ENCODE measurements at places on chromosomes 6 and 20.

GRCh38 chr20:431012-431904 lies 23.2 kb downstream of the RBCK1 start:
- DNase-seq, result peak; percentile 38

- no peak for DNase-seq
Observed at GRCh38 chr6:154653853-154654252, 79.4 kb upstream of the SCAF8 start.

- no peak for DNase-seq
Observed at GRCh38 chr20:36565520-36565919, 7.9 kb upstream of the TGIF2 start.

DNA sequence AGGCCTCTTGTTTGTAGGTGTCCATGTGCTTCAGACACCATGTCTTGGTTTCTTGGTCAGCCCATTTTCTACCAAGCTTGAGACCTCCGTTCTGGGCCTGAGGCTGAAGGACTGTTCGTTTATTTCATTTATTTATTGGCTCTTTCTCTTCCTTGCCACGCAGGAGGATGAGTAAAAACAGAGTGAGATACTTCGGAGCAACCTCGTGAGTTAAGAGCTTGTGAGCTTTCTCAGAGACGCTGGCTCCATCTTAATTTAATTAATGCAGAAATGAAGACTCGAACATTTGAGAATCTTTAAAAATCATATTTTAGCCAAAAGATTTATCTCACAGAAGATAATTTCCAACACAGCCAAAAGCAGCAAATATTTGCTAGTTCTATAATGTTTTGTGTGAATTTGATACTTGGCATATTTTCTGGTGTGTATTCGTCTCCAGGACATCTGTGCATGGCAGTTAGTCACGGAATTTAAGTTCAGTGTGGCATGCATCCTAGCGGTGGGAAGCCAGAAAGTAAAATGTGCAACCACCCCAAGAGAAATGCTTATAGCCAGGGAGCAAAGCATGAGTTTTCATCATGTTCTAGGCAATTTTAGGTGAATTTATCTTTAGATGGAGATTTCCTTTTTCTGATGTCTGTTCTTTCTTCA lies 76.0 kb downstream of the THBS2 start:
- no peak for DNase-seq

DNA sequence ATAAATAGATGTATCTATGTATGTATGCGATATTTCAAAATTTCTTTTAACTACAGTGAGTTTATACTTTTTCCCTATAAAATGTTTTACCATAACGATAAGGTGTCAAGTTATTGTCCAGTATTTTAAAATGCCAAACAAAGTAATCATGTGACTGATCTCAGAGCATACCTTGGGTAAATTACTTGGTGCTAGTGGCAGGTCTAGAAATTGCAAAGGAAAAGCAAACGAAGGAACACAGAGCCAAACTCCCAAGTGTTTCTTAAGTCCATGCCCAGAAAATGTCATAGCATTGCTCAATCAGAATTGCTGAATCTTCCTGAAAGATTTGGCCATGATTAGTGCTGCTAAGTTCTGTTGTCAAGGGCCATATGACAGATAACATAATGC lies 77.5 kb downstream of the CAP2 start:
- no peak for DNase-seq

DNA sequence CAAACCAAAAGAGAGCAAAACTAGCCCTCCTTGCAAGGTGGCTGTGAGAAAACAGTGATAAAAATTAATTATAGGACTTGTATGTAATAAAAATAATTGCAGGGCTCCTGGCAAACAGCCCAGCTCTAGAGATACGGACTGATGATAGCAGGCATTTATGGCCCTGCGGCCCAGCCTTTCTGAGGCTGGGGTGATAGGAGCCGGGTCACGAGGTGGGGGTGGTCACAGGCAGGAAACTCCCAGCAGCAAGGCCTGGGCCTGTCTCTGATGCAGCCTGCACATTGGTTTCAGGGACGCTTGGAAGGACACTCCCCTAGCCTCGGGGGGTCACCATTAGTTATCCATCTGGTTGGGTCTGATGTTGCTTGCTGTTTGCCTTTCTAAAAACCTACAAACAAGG lies 18.7 kb upstream of the TTPAL start:
- DNase-seq, result no peak

DNA sequence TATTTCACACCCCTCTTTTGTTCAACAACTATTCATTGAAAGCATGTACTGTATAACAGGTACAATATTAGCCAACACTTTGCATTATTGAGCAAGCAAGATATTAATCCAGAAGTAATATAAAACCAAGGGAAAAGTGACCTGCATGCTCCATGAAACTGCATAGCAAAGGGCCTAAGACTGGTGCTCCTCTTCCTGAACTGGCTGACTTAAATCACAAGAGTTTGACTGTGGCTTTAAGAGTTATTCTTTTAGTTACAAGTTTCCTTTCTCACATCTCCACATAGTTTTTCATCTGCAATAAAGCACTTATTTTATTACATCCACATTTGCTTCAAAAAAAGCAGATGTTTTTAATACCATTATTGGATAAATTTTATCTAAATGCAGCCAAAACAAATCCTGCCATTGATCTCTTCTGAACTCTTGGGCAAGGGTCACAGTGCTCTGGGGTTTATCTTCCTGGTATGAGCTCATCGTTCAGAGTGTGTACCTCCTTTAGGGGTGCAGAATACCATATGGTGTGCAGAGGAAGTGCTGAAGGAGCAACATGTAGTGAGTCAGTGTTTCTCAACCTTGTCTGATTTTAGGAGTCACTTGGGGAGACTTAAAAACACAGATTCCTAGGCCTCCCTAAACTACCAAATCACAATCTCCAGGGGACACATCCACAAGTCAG lies 1225.9 kb upstream of the MAP3K7 start:
- DNase-seq, result no peak

DNA sequence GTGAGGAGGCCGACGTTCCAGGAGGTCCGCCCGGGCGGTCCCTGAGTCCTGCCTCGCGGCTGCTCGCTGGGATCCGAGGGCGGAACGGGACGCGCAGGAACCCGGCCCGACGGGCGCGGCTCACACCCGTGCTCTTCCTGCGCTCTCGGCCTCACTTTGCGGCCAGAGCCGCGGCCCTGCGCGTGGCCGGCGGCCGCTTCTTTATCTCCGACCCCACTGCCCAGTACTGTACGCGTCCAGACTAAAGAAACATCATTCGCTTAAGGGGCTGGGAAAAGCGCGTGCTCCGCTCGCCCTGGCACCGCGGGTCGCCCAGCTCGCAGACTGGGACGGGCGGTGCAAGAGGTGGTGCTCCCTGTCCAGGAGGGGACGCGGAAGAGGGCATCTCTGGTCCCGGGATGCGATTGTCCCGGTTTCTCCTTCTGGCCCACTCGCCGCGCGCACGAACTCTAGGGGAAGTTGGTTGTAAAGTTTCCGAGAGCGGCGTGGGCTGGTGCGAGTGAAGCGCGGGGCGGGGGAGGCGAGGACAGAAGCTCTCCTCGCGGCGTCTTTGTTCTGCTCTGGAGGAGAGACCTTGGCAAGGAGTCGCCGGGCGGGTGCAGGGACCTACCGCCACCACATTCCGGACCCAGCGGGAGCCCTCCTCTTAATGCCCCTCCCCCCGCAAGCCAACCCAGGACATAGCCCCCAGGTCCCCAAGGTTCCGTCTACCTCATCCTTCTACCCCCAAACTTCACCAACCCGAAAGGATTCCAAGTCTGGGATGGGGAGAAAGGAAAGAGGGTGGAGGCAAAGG lies 71.0 kb downstream of the SOX4 start:
- no peak for DNase-seq

DNA sequence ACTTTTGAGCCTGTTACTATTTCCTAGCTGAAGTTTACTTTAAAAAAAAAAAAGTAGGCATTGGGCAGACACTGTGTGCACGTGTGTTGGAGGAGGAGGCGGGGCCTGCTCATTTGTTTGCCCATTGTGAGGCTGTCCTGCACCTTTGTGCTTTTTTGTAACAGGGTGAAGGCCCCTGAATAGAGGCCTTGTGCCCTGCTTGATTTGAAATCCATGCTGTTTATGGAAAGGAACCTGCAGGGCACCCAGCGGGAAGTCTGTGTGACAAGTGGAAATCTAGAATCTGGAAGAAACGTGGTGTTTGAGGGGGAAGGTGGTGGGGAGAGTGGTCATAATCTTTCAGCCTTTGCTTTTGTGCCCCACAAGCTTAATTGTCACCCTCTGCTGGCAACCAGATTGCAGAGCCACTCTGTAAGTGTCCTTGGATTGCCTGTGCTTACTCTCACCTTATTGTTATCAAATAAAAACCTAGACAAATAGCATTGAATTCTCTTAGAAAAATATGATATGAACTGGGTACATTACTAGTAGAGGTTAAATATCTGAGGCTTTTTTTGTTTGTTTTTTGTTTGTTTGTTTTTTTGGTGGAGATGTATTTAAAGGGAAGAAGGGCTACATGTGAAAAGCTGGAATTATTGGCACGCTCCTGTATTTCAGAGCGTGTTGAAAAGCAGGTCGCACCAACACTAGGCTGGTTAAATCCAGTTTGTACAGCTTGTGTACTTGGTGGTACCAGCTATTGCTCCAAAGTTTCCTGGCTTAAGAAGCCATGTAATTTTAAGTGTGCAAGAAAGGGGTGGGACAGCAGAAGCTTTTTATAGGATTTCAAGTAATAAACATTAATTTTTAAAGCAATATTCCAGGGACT lies 156.3 kb downstream of the ARID1B start:
- DNase-seq, result no peak

- no peak for DNase-seq
Observed at GRCh38 chr6:41654151-41654697, 16.0 kb downstream of the MDFI start.

GRCh38 chr20:10649797-10650160 lies 24.0 kb downstream of the JAG1 start:
- no peak for DNase-seq

DNA sequence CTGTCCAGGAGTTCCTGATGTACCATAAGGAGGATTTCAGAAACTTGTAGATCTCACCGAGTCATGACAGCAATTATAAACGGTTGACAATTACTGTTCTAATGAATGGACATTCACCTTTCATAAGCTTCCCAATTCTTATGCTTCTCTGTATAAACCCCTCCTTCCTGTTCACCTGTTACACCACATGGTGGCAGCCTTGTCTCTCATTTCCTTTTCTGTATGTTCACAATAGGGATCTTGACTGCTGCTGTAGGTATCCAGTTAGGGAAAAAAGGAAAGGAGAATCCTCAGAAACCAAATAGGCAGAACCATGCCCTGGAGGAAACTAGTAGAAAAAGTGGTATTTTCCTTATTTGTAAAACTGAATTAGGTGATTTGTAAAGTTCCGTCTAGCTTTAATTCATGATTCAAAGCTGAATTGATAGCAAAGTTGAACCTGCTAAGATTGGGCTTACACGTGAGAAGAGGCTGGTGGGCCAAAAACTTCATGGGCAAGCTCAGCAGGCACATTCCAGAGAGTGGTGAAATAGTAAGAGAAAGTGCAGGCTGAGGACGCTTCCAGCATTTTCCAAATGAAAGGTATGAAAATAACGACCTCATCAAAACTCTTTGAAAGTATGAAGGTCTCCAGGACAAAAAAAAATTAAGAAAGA lies 29.0 kb upstream of the TBPL1 start:
- DNase-seq, result peak; percentile 31

- DNase-seq, result no peak
Observed at GRCh38 chr6:52671676-52672075, 763 bp downstream of the TMEM14A start.

GRCh38 chr6:113353392-113353791 lies 503.8 kb upstream of the MARCKS start:
- DNase-seq, result no peak

GRCh38 chr6:15504581-15505350 lies 158.1 kb downstream of the DTNBP1 start:
- DNase-seq, result no peak

- DNase-seq, result no peak
Observed at GRCh38 chr6:116221911-116222310, 32.0 kb downstream of the TSPYL4 start.

GRCh38 chr6:134374491-134375219 lies 56.7 kb upstream of the SGK1 start:
- DNase-seq, result no peak

- no peak for DNase-seq
Observed at GRCh38 chr6:118735320-118735719, 83.9 kb upstream of the CEP85L start.

- DNase-seq, result no peak
Observed at GRCh38 chr6:91534614-91535013, 947.7 kb upstream of the MAP3K7 start.

GRCh38 chr6:34132486-34133185 lies 13.3 kb downstream of the GRM4 start:
- DNase-seq, result no peak

DNA sequence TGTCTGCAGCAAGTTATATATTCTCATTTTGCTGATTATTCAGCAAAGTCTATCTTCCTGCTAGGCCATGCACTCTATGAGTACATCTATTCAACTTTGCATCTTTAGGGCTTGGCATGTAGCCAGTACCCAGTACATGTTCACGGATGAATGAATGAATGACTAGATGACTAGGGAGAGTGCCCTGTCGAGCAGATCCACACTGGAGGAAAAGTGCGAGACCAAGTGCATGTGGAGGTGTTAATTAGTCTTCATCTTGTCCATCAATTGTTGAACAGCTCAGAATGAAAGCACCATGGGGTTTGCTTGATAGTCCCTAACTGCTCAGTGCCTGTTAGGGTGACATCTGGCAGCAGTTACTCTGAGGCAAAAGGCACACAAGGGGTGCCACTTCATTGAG lies 30.4 kb downstream of the TM9SF4 start:
- DNase-seq, result no peak
